ENCODE measurements at places on chromosomes 3 and 15.

- DNase-seq = peak; percentile 16
Observed at GRCh38 chr15:65423976-65424679, 1.4 kb upstream of the IGDCC4 start.

DNA sequence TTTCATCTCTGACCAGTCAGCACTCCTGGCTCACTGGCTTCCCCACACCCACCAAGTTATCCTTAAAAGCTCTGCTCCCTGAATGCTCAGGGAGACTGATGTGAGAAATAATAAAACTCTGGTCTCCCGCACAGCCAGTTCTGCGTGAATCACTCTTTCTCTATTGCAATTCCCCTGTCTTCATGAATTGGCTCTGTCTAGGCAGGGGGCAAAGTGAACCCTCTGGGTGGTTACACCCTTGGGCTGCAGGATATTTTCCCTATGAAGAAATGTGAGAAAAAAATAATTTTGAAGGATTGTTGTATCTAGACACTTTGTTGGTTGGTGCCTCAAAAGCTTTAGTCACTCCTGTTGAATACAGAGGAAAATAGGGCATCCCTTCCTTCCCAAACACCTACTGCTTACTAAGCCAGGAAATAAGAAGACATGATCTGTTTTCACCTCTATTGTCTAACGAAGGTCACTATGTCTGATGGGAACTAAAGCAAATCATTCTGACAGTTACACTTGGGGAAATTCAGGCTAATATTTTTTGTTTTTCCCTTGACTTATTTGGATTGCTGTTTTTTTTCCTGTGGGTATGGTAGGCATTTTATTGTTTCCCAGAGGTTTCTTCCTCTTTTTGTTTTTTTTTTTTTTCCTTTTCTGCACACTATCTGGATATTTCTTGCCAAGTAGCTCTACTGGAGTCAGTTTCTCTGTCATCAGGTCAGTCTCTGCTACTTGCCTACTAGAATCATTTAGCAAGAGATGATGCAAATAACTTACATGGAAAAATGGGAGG is 15.3 kb upstream of the TNFSF10 start:
- no peak for DNase-seq

GRCh38 chr3:123576122-123576521 is 8.7 kb downstream of the HACD2 start:
- no peak for DNase-seq

GRCh38 chr3:62255758-62256157 is 117.6 kb downstream of the FEZF2 start:
- DNase-seq = no peak

Data from activated effector memory CD4-positive, alpha-beta T cell treated with anti-CD3 and anti-CD28 coated beads, Interleukin-2, amount 50 U/mL, for 16 hours (primary cell).